Fibroblast of skin of scalp (primary cell): ENCODE measurements at places on chromosomes 6 and 20.

- no peak for DNase-seq
Measured at GRCh38 chr20:32979201-32979998, 24.8 kb downstream of the SUN5 start.

- no peak for DNase-seq
Measured at GRCh38 chr6:48377115-48377514, 266.1 kb upstream of the PTCHD4 start.

- DNase-seq = no peak
Measured at GRCh38 chr6:70886661-70887060, 70.2 kb downstream of the B3GAT2 start.

GRCh38 chr20:24608926-24609667 lies 139.7 kb downstream of the SYNDIG1 start:
- peak; percentile 58 for DNase-seq

GRCh38 chr6:166151798-166152197 lies 15.9 kb downstream of the TBXT start:
- DNase-seq = no peak

DNA sequence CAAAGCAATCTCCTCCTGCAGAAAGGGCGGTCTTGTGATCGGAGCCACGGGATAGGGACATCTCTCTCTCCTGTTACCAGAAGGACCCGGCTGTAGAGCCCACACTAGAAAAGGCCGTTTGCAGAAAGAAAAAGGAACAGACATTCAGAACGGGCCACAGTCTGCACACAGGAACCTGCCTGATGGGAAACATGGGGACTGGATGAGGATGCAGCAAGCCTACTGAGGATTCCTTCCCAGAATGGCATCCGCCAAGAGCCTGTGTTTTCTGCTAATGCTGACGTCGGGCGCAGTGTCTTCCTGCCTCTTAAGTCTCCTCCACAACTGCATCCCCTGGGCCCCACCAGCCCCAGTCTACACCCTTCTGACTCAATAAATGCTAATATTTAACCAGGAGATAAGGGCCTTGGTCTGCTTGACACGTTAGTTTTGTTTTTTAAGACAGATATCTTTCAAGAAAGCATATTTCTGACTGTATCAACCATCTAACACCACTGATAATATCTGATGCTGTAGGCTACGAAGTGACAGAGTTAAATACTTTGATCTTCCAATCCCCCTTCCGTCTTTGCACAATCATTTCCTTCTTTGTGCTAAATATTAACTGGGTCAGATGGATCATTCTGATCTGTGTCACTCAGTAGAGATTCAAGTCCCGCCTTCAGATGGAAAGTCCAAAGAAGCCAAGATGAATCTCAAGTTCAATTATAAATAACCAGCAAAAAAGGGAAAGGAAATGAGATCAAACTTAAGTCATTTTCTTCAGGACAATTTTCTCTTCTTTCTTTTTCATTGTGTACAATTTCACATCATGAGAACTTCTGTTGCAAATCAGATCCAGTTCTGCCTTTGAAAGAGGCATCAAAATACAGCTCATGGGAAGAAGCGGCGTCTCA lies 20.7 kb downstream of the FAM50B start:
- DNase-seq = no peak

DNA sequence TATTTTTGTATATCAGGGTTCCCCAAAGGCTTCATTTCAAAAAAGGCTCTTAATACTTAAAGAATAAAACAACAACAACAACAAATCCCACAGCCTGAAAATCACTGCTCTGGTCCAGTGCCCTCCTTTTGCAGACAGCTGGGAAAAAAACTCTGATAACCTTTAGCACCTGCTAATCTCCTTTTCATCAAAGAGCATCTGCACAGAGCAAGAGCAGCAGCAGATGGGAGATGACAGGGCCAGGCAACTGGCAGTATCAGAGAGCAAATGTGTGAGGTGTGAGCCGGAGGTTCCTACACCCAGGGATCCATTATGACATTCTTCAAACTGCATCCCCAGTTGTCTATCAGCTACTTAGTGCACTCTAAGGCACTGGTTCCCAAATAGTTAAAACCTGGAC lies 25.7 kb downstream of the TTI1 start:
- DNase-seq = no peak

DNA sequence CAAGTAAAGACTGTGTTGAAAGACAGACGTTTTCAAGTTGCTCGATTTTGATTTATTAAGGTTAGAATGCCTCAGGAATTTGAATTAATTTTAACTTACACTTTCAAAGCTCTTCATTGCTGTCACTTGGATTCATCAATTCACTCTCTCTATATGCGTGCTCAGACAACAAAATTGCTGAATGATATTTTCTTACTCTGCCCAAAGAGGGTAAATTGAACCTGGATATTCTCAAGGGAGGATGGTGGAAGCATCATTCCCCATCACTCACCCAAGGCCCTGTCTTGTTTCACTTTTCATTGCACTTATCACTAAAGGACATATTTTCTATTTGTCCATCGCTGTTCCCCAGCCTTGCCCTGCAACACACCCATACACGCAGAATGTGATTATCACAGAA lies 102.3 kb downstream of the PDE7B start:
- no peak for DNase-seq

- peak; percentile 89 for DNase-seq
Measured at GRCh38 chr6:27791182-27791943, 120.8 kb downstream of the OR2B2 start.

- peak; percentile 61 for DNase-seq
Measured at GRCh38 chr6:38489951-38490350, 149.8 kb downstream of the BTBD9 start.

DNA sequence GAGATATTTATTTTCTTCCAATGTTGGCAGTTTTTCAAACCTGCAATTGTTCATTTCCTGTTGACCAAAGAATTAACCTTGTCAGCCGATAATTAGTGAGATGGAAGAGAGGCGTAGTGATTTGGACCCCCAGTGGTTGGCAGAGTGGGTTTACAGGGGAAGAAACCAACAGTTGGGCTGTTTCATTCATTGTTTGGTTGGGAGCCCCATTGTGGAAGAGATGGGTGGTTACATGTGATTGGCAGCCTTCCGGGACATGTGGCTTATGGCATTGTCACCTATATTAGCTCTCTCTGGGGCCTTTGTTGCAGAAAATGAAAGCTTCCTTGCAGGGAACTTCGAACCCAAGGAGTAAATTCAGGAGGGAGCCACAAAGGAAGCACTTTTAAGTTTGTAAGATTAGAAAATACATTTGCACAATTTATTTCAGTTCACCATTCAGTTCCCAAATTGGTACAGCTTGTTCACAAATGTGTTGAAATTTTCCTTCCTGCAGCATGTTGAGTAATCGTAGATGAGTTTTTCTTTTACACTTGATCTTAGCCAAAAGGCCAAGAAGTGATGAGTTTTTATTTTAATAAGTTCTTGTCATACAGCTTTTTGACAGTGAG lies 50.3 kb upstream of the CDKAL1 start:
- DNase-seq = no peak

DNA sequence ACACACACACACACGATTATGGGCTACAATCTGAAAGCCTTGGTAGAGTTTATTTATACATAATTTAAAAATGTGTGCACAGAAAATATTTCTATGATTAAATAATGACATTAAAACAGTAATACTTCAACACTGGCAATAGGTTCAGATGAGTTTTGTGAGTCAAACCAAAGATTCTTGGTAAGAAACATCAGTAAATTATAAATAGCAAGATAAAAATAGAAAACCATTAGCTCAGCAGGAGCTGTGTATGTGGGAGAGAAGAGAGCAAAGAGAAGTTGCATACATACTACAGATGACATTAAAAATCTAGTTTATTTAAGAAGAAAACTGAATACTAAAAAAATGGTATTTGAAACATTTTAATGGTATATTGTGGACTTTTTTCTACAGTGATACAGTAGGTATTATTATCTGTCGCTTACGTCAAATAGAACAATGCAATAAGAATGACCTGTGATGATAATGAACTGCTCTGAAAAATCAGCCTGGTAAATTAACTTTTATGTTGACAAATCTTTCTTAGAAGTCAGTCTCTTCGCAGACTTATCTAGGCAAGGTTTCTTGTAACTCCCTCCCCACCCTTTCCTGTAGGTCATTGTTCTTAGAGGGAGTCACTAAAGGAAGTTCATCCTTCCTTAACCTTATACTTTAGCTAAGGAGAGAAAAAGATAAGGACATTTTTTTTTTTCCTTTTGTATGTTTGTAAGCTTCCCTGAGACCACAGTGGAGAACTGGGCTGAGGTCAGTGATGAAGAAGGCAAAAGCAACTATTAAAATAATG lies 149.3 kb downstream of the GJA1 start:
- peak; percentile 83 for DNase-seq

DNA sequence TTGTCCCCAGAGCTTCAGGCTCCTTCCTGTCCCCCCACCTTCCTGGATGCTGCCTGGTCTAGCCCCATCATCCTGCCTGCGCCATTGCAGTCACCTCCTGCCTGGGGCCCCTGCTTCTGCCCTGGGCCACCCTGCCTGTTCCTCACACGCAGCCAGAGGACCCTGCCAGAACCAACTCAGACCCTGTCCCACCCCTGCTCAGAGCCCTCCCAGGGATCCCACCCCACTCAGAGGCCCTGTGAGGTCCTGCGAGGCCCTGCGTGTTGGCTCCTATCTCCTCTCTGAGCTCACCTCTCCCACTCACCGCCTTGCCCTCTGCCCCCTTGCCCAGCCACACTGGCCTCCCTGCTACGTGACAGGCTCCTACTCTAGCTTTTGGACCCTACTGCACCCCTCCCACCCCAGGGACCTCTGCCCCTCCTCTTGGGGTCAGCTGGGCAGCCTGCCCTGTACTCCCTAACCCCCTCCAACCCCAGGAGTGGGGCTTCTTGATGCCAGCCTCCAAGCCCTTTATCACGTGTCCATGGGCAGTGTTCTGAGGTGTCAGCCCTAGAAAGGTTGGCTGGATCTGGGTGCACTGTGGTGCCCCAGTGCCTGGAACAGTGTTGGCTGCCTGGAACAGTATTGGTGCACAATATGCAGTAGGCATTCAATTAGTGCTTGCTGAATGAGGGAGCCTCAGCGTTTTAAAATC lies 68.3 kb downstream of the CEBPB start:
- no peak for DNase-seq

GRCh38 chr6:144434308-144434990 lies 149.3 kb downstream of the UTRN start:
- DNase-seq = peak; percentile 82

- DNase-seq = peak; percentile 36
Measured at GRCh38 chr6:112927641-112928320, 580.7 kb downstream of the RFPL4B start.

DNA sequence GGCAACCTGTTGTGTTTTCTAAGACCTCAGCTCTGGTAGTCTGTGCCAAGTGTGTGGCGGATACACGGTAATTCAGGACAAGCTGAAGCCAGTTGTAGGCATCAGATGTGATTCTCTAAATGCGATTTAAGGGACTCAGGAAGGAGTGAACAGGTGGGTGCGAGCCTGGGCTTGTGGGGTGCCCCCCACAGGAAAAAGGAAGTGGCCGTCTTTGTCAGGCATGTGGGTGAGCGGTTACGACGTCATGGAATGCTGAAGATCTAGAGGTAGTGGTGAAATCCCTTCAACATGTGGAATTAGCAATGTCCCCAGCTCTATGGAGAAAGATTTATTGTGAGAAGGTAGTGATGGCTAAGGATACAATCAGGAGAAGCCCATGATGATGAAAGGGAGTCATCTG lies 95.1 kb upstream of the EXOC2 start:
- no peak for DNase-seq

GRCh38 chr6:79803917-79804316 lies 143.4 kb downstream of the ELOVL4 start:
- DNase-seq = no peak

GRCh38 chr6:97292671-97293070 lies 9.7 kb upstream of the MMS22L start:
- no peak for DNase-seq

DNA sequence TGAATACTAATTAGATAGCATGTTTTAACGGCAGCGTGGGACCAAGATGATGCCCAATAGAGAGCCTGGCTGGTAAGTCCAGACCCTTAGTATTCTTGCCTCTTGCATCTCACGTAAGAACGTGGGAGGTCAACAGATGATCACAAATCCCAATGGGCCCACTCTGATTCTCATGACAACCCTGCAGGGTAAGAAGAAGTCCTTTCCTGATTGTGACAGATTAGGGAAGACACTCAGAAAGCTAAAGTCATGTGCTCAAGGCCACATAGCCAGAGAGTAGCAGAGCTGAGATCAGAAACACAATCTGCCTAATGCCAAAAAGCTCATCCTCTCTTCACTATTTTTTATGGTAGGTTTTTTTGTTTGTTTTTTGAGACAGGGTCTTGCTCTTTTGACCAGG lies 103.8 kb downstream of the RALGAPA2 start:
- DNase-seq = no peak

DNA sequence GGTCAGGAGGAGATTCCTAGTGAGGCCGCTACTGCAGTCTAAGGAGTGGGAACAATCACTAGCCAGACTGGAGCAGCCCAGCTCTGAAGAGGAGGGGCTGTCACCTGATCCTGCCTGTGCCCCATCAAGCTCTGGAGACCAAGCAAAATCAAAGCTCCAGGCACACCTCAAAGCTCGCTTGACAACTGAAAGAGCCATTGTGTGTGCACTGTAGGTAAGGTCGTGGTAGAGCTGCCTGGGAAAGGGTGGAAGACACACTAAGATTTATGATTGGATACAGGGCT lies 58.2 kb downstream of the CSE1L start:
- DNase-seq = no peak

GRCh38 chr6:87484491-87484890 lies 11.7 kb downstream of the SLC35A1 start:
- no peak for DNase-seq

- DNase-seq = peak; percentile 96
Measured at GRCh38 chr6:106199998-106200397, 113.9 kb downstream of the PRDM1 start.

- DNase-seq = no peak
Measured at GRCh38 chr20:17491041-17491440, 40.1 kb downstream of the BFSP1 start.

- DNase-seq = peak; percentile 91
Measured at GRCh38 chr20:8756410-8756809, 312.5 kb upstream of the PLCB4 start.

DNA sequence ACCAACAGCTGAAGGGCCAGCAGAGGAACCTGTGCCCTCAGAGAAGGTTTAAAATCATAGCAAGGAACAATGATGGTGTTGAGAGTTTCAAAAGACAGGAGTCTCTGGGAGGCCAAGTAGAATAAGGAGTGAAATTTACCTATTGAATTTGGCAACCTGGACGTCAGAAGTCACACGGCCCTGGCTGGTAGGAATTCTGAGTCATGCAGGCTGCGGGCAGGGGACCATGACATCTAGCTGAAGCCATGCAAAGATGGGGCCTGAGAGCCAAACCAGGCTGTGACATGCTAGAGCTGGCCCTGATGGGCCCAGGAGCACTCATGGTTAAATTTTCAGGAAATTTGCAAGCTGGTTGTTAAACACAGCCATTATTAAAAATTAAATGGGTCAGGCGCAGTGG lies 64.0 kb upstream of the SNX9 start:
- DNase-seq = no peak

DNA sequence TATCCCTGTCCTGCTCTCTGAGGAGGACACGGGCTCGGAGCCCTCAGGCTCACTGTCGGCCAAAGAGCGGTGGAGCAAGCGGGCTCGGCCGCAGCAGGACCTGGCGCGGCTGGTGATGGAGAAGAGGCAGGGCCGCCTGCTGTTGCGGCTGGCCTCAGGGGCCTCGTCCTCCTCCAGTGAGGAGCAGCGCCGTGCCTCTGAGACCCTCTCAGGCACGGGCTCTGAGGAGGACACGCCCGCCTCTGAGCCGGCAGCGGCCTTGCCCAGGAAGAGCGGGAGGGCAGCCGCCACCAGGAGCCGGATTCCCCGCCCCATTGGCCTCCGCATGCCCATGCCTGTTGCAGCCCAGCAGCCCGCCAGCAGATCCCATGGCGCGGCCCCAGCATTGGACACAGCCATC lies 14.2 kb upstream of the SLC22A7 start:
- DNase-seq = no peak

- no peak for DNase-seq
Measured at GRCh38 chr6:3269281-3269975, 10.7 kb downstream of the PSMG4 start.
